ENCODE measurements at places on chromosomes 4 and X.

- DNase-seq: no peak
Measured at GRCh38 chr4:185966997-185967775, 101.8 kb upstream of the TLR3 start.

DNA sequence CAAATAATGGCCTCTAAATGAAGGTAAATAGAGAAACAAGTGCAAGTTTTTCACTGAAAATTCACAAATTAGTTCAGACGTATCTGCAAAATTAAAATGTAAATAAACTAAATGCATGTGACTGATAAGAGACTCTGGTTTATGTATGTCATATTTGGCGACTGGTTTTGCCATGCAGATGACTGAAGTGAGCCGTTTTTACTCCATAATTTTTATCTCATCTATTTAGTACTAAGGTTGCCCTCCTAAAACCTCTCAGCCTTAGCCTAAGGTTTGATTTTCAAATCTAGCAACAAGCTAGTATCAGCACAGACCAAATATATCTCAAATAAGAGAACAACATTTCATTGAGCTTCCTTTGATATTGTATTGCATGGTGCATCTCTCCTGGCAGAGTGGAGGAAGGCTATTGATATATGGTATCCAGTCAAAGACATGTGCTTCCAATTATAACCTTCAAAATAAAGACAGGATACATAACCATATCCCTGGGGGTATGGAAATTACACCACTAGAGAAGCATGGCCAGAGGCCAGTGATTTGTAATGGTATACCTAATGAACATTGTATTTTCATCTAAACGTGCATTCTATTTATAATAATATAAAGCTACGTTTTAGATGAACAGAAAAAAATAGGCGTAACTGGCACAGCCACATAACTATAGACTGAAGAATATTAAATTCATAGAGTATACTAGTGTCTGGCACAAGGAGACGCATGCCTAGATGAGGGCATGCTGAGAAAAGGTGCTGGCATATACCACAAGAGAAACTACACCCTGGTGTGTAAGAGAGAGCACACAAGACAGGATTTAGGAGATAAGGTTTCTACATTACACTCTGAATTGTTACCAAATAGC lies 392.6 kb upstream of the INTU start:
- DNase-seq: no peak

DNA sequence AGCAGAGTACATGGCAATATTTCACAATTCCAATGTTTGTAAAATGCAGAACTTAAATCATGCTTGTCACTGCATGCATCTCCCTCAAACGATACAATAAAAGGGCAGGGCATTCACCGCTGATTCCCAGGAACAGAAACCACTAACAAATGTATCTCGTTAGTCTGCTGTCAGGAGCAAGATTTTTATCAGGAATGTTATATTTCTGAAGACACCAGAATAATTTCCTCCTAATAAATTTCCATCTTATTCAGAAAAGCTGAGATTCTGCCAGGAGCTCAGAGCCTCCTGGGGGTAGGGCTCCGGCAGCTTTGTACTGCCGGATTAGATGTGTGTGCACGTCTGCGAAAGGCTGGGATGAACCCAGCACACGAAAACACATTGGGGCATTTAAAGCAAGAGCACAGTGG lies 54.0 kb upstream of the LDB2 start:
- DNase-seq: no peak

DNA sequence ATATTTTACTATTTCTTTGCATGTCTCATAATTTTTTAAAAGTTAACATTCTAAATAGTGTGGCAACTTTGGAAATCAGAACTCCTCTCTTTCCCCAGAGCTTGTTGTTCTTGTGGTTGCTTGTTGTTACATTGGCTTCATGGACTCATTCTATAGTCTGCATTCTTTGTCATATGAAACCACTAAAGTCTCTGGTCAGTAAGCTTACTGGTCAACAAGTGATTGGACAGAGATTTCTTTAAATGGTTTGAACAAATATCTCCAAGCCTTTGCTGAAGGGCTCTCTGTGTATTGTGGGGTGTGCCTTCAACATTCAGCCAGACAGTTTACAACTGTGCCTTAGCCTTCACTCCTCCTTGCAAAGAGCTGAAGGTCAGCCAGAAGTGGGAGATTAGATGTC lies 147.2 kb downstream of the OPHN1 start:
- DNase-seq: no peak

GRCh38 chr4:87077914-87078585 lies 142.4 kb downstream of the KLHL8 start:
- DNase-seq: no peak

DNA sequence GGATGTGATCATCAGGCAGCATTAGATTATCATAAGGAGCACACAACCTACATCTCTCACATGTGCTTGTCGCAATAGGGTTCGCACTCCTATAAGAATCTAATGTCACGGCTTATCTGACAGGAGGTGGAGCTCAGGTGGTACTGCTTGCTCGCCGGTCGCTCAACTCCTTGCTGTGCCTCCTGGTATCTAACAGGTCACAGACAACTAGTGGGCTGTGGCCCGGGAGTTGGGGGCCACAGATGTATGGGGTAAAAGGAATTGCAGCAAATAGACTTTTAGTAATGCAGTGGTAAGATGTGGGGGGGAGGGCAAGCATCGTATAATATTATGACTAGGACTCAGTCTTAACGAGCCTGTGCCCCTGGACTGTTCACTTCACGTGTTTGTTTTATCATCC lies 624.8 kb downstream of the CENPC start:
- no peak for DNase-seq

DNA sequence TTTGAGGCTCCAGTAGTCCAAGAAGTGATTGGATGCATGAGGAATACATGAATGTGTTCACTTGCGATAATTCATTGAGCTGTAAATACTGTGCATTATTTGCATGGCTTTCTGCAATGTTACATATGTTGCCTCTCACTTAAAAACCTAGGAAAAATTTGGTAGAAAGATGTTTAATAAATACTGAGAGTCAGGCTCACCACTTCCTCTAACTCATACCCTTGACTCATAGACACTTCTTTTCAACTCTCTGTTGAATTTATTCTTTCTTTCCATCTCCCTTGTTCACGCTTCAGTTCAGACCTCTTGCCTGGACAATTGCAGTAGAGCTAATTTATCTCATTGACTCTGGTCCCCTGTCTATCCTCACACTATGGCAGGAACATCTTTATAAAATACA lies 35.8 kb upstream of the LEF1 start:
- no peak for DNase-seq

GRCh38 chr4:87677731-87678130 lies 27.7 kb downstream of the DMP1 start:
- no peak for DNase-seq

DNA sequence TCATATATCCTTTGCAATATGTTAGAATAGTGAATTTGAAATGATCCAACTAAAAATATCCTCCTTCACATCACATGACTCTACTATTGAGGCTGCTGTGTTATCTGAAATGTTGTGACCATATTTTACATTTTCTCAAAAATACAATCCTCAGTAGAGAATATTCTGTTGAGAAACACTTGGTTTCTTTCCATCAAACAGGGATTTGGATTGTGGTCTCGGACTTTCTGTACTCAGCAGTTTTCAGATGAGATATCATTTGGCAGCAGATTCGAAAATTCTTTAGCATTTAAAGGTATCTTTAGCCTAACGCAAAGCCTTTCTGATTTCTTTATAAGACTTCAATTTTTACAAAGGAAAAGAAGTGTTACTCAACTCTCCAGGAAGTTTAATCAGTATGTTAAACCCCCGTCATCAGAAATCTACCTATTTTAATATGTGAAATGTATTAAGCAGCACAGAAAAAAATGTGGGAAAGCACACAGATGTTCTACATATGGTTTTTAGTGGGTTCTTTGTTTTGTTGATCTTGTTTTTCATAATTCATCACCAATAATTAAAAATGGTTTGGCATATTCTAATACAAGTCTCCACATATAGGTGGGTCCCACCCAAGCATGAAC lies 55.4 kb upstream of the ANXA3 start:
- DNase-seq: no peak

DNA sequence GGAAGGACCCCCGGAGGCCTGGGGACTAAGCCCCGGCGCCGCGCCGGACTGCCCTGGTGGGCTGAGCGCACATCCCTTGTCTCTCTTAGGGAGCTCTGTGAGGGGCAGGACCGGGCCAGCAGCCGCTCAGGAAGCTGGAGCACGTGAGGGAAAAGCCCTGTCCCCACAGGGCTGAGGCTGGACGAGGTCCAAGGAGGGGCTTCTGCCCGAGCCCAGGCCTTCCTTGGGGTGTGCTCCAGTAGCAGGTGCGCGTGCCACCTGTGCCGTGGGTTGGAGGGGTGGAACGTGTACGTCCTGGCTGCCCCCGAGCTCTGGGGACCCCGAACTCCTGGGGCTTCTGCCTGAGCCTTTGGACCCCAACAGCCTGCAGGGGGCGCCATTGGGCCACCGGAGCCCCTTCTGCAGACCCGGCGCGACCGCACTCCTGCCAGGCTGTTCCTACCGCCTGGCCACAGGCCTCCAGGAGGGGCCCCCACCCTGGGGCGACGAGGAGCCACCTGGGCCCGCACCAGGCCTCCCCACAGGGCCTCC lies 27.2 kb downstream of the TACC3 start:
- no peak for DNase-seq

GRCh38 chrX:10944136-10944885 lies 166.8 kb upstream of the HCCS start:
- no peak for DNase-seq

DNA sequence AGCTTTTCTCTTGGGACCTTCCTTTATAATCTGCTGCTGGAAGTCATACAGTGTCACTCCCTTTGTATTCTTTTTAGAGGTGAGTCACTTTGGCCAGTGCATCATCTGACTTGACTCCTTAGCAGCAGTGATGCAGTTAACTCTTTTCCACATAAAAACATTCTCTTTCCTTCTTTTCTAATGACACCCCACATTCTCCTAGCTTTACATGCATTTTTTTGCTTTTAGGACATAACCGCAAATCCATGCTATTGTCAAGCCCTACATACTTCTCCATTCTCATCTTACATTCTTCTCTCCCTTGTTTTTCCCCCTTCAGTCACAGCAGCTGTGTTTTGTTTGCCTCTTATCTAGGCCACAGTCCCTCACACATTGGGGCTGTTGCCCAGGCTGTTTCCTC lies 55.1 kb downstream of the ZNF330 start:
- no peak for DNase-seq

DNA sequence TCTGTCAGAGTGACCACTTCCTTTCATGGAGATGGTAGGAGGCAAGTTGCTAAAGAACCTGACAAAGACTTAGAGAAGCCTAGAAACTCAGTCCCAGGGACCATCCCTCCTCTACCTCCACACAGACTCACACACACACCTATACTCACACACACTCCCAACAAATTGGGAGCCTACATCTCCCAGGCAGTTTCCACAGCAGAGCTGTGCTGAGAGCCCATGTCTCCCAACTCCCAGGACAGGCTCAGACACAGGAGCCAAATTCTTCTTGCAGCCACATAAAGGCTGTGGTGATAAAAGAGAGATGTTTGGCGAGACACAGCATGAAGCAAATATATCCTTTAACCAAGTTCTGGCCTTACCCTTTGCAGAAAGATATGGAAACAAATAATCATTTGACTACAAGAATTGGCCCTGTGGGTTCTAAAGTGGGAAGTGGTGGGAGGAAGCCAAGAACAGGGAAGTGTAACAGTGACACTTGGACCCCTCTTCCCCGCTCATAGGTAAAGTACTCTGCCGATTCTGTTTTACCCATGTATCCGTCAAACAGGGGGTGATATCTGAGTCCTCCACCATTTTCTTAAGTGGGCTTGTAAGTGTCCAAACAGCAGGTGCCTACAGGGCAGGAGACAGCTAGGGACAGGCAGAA lies 11.0 kb upstream of the IDS start:
- no peak for DNase-seq

DNA sequence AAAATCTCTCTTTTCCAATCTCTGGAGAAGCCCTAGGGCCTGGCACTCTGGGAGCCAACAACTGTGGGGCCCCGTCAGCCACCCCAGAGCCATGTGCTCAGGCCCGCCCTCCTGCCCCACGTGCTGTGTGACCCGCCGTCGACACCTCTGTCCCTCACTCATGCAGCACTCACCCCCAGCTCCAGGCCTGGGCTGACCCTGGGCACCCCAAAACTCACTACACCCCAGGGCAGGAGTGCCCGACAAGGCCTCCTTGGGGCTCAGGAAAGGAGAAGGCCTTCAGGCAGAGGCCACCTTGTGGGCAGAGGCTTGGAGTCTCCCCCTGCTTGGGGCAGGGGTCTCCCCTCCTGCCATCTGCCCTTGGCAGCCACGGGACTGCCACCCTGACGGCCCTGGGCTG lies 5.7 kb downstream of the MYL5 start:
- DNase-seq: no peak

DNA sequence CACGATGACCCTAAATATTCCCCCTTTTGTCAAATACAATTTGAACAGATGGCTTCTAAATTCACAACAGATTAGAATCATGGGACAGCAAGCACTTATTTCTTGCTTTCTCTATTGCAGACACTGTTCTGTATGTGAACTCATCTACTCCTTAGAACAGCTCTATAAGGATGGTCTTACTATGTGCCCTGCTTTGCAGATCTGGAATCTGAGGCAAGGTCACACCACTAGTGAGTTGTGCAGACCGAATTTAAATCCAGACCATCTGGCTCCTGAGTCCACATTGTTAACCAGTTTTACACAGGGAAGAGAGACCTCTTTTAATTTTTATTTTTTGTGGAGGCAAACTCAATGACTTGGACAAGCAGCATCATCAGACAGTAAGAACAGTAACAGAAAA lies 50.2 kb downstream of the GPRIN3 start:
- DNase-seq: no peak

DNA sequence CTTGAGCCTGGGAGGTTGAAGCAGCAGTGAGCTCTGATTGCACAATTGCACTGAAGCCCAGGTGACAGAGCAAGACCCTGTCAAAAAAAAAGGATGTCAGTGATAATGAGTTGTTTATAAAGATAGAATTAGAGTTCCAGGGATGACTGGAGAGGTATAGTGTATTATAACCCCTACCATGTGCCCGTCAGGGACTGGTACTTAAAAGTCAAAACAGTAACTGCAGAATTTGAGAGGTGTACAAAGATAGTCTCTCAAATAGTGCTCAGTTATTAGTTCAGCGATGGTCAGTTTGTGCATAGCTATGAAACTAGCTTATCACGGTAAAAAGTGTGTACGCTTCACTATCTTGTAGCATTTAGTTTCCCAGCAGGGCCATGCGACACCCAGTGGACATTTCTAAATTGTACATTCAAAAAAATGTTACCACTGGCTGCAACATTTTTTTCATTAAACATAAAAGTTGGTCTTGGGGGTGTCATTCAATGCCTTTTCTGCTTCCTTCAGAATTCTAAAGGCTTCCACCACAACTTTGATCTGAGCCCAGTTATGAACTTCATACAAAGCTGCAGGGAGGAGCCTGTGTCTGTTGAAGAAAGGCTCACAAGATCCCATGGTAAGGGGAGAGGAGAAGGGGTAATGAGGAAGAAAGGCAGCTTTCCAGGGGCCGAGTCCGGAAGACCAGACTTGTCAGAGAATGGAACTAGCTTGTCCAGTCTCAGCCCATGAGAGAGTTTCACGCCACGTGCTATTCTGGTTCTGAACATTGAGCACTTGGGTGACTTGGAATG lies 9.2 kb upstream of the GYG2 start:
- DNase-seq: no peak

DNA sequence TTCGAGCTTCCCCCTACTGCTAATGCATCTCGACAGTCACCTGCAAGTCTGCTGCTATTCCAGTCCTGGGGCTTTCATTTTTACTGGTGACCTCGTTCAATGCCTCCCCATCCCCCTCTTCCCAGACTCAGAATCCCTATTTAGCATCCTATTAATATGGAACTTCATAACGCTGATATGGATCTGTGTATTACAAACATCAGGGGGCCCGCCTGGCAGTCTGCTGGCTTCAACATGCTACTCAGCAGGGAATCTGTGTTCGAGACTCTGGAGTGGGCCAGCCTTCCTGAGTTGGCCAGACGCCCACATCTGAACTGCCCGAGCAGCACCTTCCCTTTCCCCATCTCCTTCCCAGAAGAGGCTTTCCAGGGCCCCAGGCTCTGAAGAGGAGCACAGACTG lies 173.9 kb upstream of the PPARGC1A start:
- no peak for DNase-seq

Measured in caudate nucleus (tissue), 63 donors.